ENCODE measurements at places on chromosomes 4 and X. TPM values are rescaled to one million over a fixed set of nuclear protein-coding genes. Genes with fewer than 3 reads are reported as not detected.

- H3K4me3 ChIP-seq: no peak overlapping the region
- H3K27me3 ChIP-seq: peaks cover 4% of the 10 kb centered on the region
- no peaks in the 10 kb centered on the region for H3K4me1 ChIP-seq
- H3K27ac ChIP-seq: no peak overlapping the region
- H3K36me3 ChIP-seq: no peaks in the 10 kb centered on the region
Measured at GRCh38 chrX:105845631-105846030, 23.3 kb downstream of the NRK start.

Gene IL13RA1
- 25.1 TPM for total RNA-seq

GRCh38 chrX:104749951-104750610, 184.1 kb downstream of the IL1RAPL2 start:
- no peak for DNase-seq
- peaks cover 4% of the 10 kb centered on the region for H3K27me3 ChIP-seq
- peak overlapping the region; percentile 36 for H3K27ac ChIP-seq
- no peak overlapping the region for H3K4me3 ChIP-seq
- no peaks in the 10 kb centered on the region for H3K4me1 ChIP-seq

DNA sequence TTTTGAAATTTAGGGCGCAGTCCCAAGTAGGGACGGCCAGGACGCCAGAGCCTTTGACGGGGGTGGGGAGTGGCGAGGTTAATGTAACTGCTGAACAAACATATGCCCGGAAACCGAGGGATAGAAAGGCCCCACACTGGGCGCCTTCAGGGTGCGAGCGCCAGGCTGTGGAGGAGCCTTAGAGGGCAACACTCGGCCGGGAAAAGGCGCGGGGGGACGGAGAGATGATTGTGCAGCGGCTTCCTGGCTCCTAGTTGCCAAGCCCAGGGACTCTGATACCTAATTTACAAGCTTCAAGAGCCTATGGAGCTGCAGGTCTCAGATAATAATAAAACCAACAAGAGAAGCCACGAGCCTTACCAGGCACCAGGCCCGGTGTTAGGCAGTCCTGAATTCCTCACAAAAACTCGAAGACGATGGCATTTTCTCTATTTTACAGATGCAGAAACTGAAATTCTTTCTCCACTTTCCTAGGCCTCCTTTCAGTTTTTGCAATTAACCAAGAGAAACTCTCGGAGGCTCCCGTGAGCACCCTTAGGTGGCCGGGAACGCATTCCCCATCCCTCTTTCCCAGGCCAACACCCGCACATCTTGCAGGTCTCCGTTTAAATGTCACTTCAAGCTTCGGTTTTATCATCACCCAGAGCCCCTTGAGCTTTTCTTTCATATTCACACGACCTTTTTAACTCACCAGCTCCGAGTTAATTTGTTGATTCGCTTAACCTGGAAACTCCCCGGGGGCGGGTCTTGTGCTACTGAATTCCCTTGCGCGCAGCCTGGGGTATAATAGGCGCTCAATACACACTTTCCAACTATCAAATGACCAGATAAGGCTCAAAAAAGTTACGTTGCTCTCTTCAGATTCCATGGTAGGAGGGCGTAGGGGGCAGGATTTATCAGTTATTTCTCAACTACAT, 6.4 kb upstream of the GSX2 start:
- H3K36me3 ChIP-seq: no peaks in the 10 kb centered on the region
- H3K27ac ChIP-seq: no peak overlapping the region
- DNase-seq: no peak

GRCh38 chrX:9940421-9940820, 26.7 kb upstream of the CLDN34 start:
- no peak overlapping the region for H3K4me3 ChIP-seq
- H3K4me1 ChIP-seq: no peaks in the 10 kb centered on the region
- H3K36me3 ChIP-seq: peaks cover 47% of the 10 kb centered on the region
- DNase-seq: peak; percentile 20

- H3K36me3 ChIP-seq: no peaks in the 10 kb centered on the region
- no peak overlapping the region for H3K27ac ChIP-seq
- H3K4me1 ChIP-seq: no peaks in the 10 kb centered on the region
- H3K4me3 ChIP-seq: no peak overlapping the region
- H3K27me3 ChIP-seq: no peaks in the 10 kb centered on the region
Measured at GRCh38 chr4:174444390-174444789, 77.9 kb downstream of the HPGD start.

Measured in spinal cord (tissue), 10 donors.